C1 segment of cervical spinal cord (tissue), 14 donors: ENCODE measurements at places on chromosomes 4 and X.

GRCh38 chr4:52995360-52996030 is 133.4 kb downstream of the RASL11B start:
- DNase-seq = no peak

- DNase-seq = no peak
Measured at GRCh38 chr4:25923745-25924144, 9.7 kb downstream of the SMIM20 start.

- no peak for DNase-seq
Measured at GRCh38 chr4:53479736-53480525, 102.5 kb downstream of the FIP1L1 start.

GRCh38 chr4:61918987-61919386 is 718.9 kb downstream of the ADGRL3 start:
- DNase-seq = no peak

DNA sequence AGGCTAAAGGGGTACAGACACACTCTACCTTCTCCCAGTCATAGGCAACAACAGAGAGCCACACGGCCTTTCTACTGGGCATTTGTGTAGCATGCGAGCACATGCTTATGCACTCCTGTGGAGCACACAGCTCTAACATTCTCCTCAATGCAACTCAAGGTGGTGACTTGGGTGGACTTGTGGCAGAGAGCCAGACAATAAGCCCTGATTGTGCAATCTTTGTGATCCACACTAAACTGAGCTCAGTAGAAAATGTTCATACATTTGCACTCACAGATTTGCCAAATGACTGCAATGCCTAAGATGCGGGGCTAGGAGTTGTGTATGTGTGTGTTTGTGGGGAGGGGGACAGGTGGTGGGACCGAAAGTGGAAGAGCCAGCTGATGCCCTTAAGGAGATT is 31.4 kb upstream of the SETD7 start:
- no peak for DNase-seq

DNA sequence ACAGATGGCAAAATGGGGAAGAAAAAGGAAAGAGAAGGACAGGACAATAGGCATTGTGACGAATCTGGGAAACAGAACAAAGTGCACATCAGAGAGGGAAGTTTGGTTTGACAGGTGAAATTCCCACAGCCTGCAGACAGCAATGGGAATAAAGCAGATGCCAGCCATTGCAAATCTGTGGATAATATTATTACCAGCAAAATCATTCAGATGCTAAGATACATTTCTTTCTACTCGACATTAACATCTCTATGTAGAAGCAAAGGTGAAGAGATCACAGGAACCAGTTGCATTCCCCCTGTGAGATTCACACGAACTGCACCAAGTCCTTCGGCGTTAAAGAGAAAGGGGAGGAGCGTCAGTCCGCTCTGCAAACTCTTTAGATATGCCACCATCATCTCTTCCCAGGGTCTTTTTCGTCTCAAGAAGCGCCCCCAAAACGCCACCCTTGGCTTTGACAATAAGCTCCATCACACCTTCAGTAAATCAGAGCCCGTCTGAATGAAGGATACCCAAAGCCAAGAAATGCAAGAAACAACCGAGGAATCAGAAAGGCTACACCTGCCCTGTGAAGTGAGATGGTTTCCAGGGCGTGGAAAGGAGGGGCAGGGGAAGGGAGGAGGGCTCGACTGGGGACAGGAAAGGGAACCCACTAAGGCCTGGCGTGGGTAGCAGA is 1.9 kb downstream of the NEUROG2 start:
- DNase-seq = no peak

DNA sequence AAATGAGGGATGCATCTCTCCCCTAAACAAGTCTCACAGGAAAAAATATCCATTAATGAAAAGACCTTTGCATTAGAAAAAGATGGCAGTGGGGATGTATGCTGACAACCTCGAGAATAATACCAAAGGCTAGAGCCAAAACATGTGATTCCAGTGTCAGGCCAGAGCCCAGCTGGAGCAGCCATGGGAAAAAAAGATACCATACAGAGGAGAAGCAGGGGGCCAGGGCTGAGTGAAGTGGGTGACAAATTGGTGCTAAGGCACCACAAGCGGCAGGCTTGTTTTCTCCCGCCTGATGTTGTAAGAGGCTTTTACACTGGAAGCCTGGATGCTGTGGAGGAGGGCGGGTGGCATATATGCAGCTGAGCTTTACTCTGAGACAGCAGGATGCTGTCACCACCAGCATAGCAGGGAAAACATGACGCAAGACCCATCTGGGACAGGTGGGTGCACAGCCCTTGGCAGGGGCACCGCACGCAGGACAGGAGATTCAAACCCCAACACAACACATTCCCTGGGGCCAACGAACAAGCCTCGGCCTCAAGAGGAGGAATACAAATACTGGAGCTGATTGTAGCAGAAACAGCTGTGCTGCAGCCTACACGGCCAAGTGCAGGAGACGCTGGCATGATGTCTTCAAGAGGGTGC is 91.9 kb downstream of the TSPAN5 start:
- peak; percentile 69 for DNase-seq

DNA sequence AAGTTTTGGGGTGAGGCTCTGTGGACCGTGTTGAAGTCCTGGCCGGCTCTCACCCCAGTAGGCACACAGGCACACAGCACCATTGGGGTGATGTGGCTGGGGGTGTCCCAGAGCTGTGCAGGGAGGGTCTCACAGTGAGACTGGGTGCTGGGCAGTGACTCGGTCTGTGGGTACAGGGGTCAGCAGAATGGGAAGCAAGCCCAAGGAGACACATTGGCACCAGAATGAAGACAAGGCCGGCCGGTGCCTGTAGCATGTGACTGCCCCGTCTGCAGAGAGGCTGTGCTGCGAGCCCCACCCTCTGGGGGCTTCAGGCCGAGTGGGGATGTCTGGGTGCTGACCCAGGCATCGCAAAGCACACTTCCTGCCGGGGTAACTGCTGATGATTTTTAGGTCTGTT is 5.2 kb downstream of the MAEA start:
- no peak for DNase-seq

DNA sequence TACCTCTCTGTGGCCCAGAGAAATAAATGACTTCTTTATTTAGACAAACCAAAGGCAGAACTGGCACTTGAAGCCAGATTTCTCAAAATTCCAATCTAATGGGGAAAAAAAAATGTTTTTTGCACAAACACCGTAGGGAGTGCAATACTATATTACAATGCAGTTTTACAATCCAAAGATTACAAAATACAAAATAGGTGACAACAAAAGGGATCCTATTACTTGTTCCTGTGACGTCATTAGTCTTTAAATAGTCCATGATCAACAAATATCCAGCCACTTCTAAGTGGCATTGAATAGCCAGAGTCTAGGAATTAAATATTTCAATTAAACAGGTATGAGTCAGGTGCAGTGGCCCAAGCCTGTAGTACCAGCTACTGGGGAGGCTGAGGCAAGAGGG is 3.0 kb upstream of the APBB2 start:
- no peak for DNase-seq

DNA sequence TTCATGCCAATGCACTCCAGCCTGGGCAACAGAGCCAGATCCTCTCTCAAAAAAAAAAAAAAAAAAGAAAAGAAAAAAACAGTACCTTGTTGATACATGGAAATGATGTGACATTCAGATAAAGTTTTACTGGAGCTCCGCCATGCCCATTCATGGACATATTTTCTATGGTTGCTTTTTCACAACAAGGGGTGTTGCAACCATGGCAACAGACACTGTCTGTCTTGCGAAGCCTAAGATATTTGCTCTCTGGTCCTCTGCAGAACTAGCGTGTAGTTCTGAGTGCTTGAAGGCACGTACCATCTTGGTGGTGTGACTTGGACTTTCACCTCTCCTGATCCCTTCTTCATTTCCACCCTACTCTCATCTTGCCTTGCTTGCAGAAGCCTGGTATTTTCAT is 53.2 kb downstream of the TBL1X start:
- no peak for DNase-seq

GRCh38 chr4:164571593-164572390 is 182.1 kb upstream of the SMIM31 start:
- no peak for DNase-seq

DNA sequence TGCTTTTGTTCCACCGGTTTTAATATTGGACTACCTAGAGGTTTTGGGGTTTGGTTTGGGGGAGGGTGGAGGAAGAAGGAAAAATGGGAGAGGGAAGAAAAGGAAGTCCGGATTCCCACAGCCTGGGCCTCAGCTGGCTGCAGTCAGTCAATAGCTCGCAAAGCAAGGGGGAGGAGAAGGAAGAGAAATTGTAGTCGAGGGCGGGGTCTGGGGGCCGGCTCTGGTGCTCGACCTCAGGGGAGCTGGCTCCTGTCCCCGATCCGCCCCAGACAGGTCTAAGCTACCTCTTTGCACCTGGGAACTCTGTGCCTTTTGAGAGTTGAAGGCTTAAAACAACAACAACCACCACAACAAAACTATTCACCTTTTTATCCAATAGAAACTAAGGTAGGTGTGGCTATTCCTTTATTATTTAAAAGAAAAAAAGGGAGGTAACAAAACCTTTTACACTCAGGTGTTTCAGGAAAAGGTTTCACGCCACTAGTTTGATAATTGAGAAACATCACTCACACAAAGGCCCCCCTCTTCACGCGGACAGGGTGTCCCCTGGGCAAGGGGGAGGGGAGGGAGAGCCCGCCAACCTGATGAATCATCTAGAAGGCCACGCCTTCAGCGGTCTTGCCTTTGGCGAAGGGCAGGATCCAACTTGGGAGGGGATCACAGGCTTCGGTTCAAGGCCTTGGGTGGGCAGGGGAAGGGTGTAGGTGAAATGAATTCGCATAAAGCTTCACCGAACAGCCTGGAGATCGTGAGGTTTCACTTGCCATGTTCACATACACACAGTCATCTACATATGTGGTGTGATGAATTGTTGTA is 1.6 kb upstream of the LNX1 start:
- no peak for DNase-seq

GRCh38 chrX:20418379-20419150 is 151.9 kb upstream of the RPS6KA3 start:
- no peak for DNase-seq

DNA sequence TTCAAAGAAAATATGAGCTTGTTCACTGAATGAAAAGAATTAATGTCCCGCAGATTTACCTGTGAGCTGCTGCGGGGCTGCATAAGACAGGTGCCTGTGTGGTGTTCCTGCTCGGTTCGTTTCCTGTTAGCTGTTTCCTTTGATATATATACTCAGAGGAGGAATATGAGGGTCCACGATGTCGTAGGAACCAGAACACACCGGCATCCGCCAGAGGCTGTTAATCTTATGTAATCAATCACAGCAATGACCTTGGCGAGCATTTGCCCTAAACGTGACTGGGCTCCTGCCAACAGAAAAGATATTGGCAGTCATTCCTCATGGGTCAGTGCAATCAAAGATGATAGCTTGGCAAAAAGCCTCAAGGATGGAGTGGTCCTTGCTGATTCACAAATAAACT is 260.1 kb downstream of the EVC2 start:
- no peak for DNase-seq

DNA sequence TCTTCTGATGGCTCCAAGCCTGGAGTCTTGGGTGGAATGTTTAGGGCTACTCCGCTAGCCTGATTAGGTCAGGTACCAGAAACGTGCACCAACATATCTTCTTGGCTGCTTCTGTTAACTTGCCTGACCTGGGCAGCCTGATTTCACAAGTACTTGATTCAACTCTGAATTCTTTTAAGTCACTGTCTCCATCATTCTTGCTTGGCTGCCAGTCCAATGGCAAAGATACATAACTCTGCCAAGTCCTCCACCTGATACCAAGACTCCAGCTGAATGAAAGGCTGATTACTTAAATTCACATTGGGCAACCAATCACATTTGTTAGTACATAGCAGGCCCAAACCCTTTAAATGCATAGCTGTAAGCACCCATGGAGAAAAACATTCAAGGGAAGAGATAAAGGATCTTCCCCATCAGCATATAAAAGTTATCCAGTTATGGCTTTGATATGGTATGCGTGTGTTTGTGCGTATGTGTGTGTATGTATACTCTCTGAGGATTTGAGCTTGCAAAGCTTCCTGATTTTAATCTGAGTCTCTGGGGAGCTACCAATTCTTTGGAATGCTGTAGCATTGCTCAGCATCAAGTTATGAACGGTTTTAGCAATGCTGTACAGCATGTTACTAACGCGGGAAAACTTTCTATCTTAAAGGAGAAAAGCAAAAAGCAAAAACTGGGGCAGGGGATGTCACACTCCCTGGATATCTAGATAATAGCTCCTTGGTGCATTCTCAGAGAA is 917.2 kb downstream of the DMD start:
- DNase-seq = no peak

GRCh38 chrX:84729809-84730208 is 227.6 kb upstream of the HDX start:
- no peak for DNase-seq

GRCh38 chrX:41198410-41198809 is 113.2 kb downstream of the USP9X start:
- DNase-seq = no peak

DNA sequence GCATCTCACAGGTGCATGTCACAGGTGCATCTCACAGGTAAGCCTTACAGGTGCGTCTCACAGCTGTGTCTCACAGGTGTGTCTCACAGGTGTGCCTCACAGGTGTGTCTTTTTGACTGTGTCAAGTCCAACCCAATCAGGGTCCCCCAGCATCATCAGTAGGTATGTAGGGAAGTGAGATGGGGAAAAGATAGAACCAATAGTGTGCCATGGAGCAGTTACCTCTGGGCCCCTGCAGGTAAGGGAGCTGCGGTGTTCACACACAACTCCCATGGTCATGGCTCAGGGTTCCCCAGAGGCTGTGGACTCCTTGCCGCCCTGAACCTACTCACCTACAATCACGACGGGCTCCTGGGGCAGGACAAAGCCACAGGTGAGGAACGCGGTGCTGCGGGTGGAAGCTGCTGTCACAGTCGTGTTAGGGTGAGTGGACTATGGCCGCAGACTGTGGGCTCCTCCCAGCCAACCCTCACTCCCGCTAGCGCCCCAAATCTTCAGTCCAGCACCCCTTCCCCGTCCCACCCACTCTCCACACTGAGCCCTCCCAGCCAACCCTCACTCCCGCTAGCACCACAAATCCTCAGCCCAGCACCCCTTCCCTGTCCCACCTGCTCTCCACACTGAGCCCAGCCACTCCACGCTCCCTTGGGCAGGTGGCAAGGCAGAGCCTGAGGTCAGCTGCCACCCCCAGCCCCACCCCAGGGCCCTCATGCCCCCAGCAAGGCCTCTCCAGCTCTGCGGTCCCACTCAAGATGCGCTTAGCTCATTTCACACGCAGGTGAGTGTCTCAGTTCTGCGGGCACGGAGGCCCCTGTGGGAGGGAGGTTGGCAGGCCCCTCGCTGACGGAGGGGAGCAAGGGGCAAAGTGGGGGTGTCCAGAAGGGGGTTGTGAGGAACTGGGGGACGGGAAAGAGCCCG is 2.1 kb upstream of the PDE6B start:
- no peak for DNase-seq

- no peak for DNase-seq
Measured at GRCh38 chr4:101019313-101019712, 328.0 kb downstream of the PPP3CA start.

GRCh38 chrX:100931218-100931924 is 2.7 kb upstream of the XKRX start:
- DNase-seq = no peak

- no peak for DNase-seq
Measured at GRCh38 chr4:119260528-119260927, 48.0 kb downstream of the USP53 start.

- DNase-seq = no peak
Measured at GRCh38 chr4:8303485-8304281, 34.1 kb downstream of the HTRA3 start.

- DNase-seq = no peak
Measured at GRCh38 chr4:11404431-11404830, 24.3 kb downstream of the HS3ST1 start.
